ENCODE measurements at places on chromosomes 12 and 14.
A peak's percentile ranks its signal among the peaks of the same experiment; 100 is the strongest.

- DNase-seq: no peak
These were observed 100.7 kb downstream of the TSPAN9 start for GRCh38 chr12:3177778-3178425.

GRCh38 chr14:44960146-44960545, 1.6 kb downstream of the KLHL28 start:
- no peak for DNase-seq

- no peak for DNase-seq
These were observed 200.2 kb downstream of the EXOC5 start for GRCh38 chr14:57068511-57068910.

GRCh38 chr12:50685641-50686040, 78.3 kb upstream of the ATF1 start:
- no peak for DNase-seq

GRCh38 chr14:69574263-69574953, at the start of gene CCDC177:
TSS of gene CCDC177 (minus strand) at chr14:69574871. CDS start at chr14:69573622, 1,249 bp downstream.
- peak; percentile 80 for DNase-seq

- DNase-seq: no peak
These were observed 1077.6 kb downstream of the GALC start for GRCh38 chr14:86915406-86915805.

All from activated naive CD8-positive, alpha-beta T cell treated with anti-CD3 and anti-CD28 coated beads, Interleukin-2, amount 50 U/mL, for 24 hours (primary cell).